ENCODE measurements at places on chromosomes 3 and 15.

DNA sequence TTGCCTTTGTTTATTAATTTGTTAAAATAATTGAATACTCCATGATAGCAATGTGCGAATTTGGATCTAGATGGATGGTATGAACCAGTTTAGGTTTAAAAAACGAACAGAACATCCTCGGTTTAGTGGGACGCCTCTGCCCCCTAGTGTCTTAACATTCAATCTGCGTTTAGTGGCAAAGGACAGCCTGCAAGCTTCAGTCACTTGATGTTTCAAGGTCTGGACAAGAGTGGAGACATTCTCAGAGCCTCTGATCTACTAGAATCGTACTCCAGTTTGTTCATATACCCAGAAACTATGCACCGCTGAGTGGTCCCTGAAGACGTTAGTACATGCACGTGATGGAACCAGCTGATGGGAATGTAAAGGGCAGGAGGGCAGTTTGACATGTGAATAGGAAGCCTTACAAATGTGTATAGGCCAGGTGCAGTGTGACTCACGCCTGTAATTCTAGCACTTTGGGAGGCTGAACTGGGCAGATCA lies 17.8 kb upstream of the ATP13A4 start:
- no peaks in the 10 kb centered on the region for H3K36me3 ChIP-seq
- H3K27ac ChIP-seq: no peak overlapping the region
- H3K27me3 ChIP-seq: no peaks in the 10 kb centered on the region
- no peak overlapping the region for H3K4me3 ChIP-seq

- DNase-seq: no peak
- H3K4me3 ChIP-seq: no peak overlapping the region
- no peaks in the 10 kb centered on the region for H3K36me3 ChIP-seq
- H3K27me3 ChIP-seq: no peaks in the 10 kb centered on the region
These were observed 75.0 kb downstream of the CORO2B start for GRCh38 chr15:68653801-68654200.

GRCh38 chr3:143410259-143410658 lies 290.7 kb downstream of the CHST2 start:
- no peak for DNase-seq
- no peak overlapping the region for H3K4me3 ChIP-seq
- no peaks in the 10 kb centered on the region for H3K27me3 ChIP-seq
- no peaks in the 10 kb centered on the region for H3K36me3 ChIP-seq
- H3K27ac ChIP-seq: no peak overlapping the region

- no peak overlapping the region for H3K27ac ChIP-seq
- no peak overlapping the region for H3K4me3 ChIP-seq
- H3K36me3 ChIP-seq: no peaks in the 10 kb centered on the region
- DNase-seq: no peak
- H3K4me1 ChIP-seq: no peaks in the 10 kb centered on the region
These were observed 136.7 kb downstream of the PLOD2 start for GRCh38 chr3:146024260-146024659.

DNA sequence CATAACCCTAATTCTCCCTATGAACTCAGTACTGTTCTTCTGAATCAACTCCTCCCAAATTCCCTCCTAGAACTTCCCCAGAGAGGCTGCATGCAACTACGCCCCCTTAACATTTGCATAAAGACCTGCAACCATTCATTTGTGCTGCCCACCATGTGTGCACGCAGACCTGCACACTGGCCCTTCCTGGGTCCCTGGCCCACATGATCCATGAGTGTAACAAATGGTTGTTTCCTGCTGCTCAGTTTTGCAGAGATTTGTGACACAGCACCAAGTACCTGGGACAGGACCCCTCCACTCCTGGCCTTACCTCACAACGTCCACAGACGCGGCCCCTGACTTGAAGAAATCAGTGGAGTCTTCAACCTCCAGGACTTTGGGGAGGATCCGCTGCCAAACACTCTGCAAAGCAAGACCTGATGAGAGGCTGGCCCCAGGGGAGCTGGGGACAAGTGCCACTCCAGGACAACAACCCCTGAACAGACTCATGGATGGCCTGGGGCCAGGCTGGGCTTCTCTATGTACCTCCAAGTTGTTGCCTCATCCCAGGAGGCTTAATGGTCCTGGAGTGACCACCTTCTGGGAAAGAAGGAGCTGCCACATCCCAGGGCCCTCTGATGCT lies 33.8 kb downstream of the ALDH1L1 start:
- H3K4me3 ChIP-seq: no peak overlapping the region
- DNase-seq: no peak
- peaks cover 3% of the 10 kb centered on the region for H3K27me3 ChIP-seq
- no peak overlapping the region for H3K27ac ChIP-seq

DNA sequence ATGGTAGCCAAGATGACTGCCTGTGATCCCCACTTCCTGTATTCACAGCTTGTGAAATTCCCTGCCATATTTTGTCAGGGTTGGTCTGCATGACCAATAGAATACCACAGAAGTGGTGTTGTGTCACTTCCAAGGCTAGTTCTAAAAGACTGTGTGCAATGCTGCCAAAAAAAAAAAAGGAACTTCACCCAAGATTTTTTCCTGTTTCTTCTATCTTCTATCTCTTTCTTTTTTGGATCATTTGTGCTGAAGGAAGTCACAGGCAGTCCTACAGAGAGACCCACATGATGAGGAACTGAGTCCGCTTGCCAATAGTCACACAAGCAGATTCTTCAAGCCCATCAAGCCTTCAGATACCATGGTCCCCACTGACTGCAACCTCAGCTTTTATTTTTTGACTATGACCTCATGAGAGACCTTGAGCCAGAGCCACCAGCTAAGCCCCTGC lies 18.1 kb upstream of the RAF1 start:
- no peaks in the 10 kb centered on the region for H3K36me3 ChIP-seq
- no peaks in the 10 kb centered on the region for H3K27me3 ChIP-seq
- no peak for DNase-seq
- peaks cover 9% of the 10 kb centered on the region for H3K4me1 ChIP-seq
- H3K4me3 ChIP-seq: no peak overlapping the region
- H3K27ac ChIP-seq: no peak overlapping the region

DNA sequence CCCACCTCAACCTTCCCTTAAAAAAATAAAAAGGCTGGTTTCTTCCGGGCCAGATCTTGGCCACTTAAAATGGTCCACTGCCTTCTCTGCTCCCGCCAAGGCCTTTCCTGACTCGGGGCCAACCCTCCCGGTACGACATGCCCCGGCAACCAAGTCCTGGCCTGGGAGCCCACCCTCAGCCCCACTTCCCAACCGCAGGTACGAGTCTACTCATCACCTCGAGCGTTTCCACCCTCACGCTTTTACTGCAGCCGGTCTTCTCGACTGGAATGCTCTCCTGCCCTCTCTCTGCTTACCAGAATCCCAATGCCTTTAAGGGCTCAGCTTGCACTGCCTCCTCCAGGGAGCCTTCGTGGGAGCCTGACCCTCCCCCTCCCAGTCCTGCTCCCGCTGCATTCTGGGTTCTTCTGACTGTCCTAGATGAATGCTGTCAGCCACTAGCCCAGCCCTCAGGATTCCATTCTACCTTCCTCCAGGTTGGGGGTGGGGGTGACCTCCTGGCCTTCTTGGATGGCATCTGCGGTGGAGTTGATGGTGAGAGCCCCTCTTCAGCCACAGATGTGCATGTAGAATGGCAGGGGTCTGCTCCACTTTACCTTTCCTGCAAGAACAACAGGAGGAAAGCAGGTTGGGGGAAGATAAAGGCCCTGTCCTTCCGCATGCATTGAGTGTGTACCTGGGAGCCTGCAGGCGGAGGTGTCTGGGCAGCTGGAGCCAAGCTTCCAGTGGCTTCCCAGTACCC lies 1.1 kb upstream of the CSRNP1 start:
- H3K4me1 ChIP-seq: peaks cover 43% of the 10 kb centered on the region
- DNase-seq: no peak
- peaks cover 1% of the 10 kb centered on the region for H3K27me3 ChIP-seq
- H3K27ac ChIP-seq: peak overlapping the region; percentile 76
- peaks cover 32% of the 10 kb centered on the region for H3K36me3 ChIP-seq
- peak overlapping the region; percentile 70 for H3K4me3 ChIP-seq

DNA sequence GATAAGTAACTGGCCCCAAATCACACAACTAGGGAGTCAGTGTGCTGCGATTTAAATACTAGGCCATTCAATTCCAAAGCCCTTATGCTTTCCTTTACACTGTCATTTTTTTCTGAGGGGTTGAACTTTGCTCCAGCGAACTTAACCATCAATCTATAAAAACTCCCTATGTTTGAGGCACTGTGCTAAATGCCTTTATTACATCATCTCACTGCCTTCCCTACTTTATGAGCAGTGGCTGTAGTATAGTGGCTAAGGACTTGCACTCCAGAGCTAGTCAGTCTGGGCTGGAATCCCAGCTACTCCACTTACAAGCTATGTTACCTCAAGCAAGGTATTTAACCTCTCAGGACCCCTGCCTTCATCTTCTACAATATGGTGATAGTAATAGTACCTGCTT lies 26.9 kb upstream of the WDR72 start:
- DNase-seq: no peak
- H3K27ac ChIP-seq: no peak overlapping the region
- peaks cover under 1% of the 10 kb centered on the region for H3K27me3 ChIP-seq
- H3K36me3 ChIP-seq: no peaks in the 10 kb centered on the region
- no peaks in the 10 kb centered on the region for H3K4me1 ChIP-seq
- H3K4me3 ChIP-seq: no peak overlapping the region

- DNase-seq: no peak
- H3K4me1 ChIP-seq: no peaks in the 10 kb centered on the region
- no peak overlapping the region for H3K4me3 ChIP-seq
- H3K27me3 ChIP-seq: peaks cover 13% of the 10 kb centered on the region
- no peak overlapping the region for H3K27ac ChIP-seq
These were observed 204.7 kb upstream of the MCTP2 start for GRCh38 chr15:94026458-94027304.

GRCh38 chr3:58207954-58208353 lies 2.8 kb downstream of the DNASE1L3 start:
- peaks cover 1% of the 10 kb centered on the region for H3K36me3 ChIP-seq
- H3K27ac ChIP-seq: no peak overlapping the region
- H3K4me1 ChIP-seq: peaks cover 14% of the 10 kb centered on the region
- H3K4me3 ChIP-seq: no peak overlapping the region
- peaks cover 11% of the 10 kb centered on the region for H3K27me3 ChIP-seq

DNA sequence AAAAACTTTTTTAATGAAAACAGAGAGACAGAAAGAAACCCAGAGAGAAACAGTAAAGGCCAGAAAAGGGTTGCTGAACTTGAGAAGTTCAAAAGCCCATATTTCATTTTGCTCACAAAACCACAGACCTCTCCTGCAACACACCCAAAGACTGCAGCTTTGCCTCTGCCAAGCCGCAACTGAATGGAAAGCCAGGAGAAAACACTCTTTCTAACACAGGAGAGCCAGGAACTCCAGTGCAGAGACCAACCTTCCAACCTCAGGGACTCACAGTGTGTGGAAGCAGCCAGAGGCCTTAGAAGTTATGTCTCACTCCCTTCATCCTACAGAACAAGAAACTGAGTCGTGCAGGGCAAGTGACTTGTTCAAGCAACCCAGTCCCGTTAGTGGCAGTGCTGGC lies 163.1 kb upstream of the HES1 start:
- H3K36me3 ChIP-seq: no peaks in the 10 kb centered on the region
- DNase-seq: no peak
- no peak overlapping the region for H3K4me3 ChIP-seq
- H3K27ac ChIP-seq: no peak overlapping the region
- H3K27me3 ChIP-seq: peaks cover 31% of the 10 kb centered on the region
